Type B pancreatic cell (in vitro differentiated cells): ENCODE measurements at places on chromosomes 16 and 17. TPM values are rescaled to one million over a fixed set of nuclear protein-coding genes. Genes with fewer than 3 reads are reported as not detected.

- no peak for DNase-seq
These were observed 12.7 kb downstream of the JUP start for GRCh38 chr17:41773731-41774193.

GRCh38 chr16:85761861-85762260 is 11.0 kb upstream of the C16orf74 start:
- DNase-seq: no peak

- no peak for DNase-seq
These were observed 15.4 kb downstream of the MAPK8IP3 start for GRCh38 chr16:1721372-1721771.

DNA sequence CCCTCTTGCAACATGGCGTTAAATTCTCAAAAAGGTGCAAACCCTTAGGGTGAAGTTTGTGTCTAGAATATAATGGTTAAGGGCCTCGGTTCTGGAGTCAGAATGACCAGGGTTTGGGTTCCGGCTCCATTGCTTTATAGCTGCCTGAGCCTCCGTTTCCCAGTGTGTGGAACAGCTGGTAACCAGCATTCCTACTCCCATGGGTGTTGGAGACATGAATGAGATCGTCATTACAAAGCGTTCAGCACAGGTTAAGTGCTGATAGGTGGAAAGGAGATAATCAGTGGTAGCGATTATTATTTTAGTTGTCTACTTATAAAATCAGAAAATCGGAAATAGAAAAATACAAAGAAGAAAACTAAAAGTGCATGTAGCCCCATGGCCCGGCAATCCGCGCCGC is 23.5 kb upstream of the ZCCHC14 start:
- DNase-seq: no peak

GRCh38 chr17:29278692-29279091 is 15.3 kb downstream of the NUFIP2 start:
- DNase-seq: no peak

SRSF2 gene
- total RNA-seq: 198 and 273 TPM in 2 replicates

DNA sequence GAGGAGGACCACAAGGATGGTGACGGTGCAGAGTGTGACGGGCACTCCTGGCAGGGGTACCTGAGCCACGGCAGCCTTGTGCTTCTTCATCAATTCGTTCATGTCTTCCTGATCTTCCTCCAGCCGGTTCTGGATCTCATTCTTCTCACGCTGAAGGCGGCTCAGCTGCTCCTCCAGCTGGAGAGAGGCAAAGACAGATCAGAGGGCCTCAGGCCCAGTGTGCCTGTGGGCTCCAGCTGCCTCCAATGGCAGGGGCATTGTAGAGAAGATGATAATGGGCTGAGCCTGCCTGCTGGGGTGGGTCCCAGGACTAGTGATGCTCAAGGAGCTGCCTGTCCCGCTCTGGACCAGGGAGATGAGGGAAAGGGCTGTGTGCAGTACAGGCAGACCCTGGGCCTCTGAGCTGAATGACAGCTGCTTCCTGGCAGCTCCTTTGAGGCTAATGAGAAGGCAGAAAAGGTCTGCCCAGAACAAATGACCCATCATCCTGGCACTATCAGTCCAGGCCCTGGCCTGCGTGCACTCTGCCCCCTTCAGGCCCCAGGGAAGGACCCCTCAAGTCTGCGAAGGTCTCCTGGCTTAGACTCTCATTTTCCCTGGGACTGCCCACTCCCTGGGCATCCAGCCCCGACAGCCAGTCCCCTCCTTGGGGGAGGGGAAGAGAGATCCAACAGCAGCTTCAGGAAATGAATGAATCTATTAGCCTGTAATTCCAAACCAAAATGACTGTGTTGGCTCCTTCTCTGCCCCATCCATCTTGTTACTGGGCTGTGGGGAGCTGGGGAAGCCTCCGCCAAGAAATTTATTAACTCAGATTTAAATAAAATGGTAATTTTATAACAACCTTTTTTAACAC is 48.0 kb downstream of the PIPOX start:
- no peak for DNase-seq

- no peak for DNase-seq
These were observed 136.2 kb upstream of the DNAH9 start for GRCh38 chr17:11461993-11462548.

GRCh38 chr16:60261425-60261824 is 1527.3 kb upstream of the GOT2 start:
- DNase-seq: no peak

ADAM11 gene
- 4.6 and 4.7 TPM in 2 replicates for total RNA-seq

DNA sequence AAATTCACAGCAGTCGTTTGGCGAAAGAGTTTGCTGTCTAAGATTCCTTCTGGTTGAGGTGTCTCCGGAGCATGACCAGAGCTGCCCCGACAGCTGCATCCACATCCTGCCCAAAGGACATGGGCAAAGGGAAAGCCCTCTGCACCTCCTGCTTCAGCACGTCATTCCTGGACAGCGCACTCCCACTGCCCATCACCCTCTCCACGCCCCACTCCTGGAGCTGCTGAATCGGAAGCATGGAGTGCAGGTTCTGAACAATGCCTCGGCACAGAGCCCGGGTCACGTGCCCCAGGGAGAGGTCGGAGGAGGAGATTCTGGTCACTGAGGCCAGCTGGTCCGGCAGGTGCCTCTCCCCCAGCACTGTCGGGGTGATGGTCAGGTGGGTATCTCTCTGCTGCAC is 1.3 kb upstream of the TRPV1 start:
- DNase-seq: no peak

DNA sequence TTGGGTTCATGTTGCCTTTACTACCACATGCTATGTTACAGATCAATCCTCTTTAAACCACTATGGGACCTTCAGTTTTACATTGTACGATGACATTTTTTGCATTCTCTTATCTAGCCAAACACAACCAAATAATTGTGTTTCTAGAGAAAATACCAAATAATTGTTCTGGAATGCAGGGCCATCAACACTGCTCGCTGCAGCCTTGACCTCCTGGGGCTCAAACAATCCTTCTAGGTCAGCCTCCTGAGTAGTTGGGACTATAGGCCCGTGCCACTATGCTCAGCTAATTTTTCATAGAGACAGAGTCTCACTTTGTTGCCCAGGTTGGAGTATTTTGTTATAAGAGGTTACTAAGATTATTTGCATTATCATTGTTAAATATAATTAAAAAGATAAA is 237.5 kb upstream of the PMFBP1 start:
- no peak for DNase-seq

DNA sequence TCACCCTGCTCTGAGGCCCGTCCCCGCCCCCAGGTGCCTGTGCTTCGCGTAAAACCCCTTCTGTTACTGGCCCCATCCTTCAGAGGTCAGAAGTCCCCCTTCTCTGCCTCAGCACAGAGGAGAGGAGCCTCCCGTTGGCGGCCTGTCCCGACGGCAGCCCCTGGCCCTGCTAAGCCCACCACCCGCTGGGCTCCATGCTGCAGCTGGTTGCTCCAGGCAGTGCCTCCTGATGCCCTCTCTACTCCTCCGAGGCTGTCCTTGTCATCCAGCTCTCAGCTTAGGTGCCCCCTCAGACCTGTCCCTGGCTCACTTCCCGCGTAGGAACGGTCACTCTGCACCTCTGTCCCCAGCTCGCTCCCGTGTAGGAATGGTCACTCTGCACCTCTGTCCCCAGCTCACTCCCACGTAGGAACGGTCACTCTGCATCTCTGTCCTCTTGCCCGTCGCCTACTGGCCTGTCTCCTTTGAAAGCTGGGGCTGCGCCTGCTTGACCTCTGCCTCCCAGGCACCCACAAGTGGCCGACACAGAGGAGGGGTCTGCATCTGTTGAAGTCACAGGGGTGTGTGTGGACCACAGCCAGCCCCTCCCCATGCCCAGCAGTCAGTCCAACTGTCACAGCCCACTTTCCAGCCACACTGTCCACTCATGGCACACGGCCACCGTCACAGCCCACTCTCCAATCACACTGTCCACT is 31.7 kb upstream of the ZC3H18 start:
- DNase-seq: no peak

- DNase-seq: no peak
These were observed 188.7 kb upstream of the GSE1 start for GRCh38 chr16:85424260-85425073.

- DNase-seq: no peak
These were observed 941 bp upstream of the MRPS34 start for GRCh38 chr16:1773703-1774447.

GRCh38 chr17:2983255-2983654 is 80.2 kb downstream of the OR1D5 start:
- DNase-seq: no peak

KCNJ12 gene
- total RNA-seq: 0.59 and 2.2 TPM in 2 replicates

KCNH6 gene
- total RNA-seq: 4.4 and 9.0 TPM in 2 replicates

GRCh38 chr16:75494184-75494583 is 1.1 kb downstream of the CHST6 start:
- no peak for DNase-seq

DNA sequence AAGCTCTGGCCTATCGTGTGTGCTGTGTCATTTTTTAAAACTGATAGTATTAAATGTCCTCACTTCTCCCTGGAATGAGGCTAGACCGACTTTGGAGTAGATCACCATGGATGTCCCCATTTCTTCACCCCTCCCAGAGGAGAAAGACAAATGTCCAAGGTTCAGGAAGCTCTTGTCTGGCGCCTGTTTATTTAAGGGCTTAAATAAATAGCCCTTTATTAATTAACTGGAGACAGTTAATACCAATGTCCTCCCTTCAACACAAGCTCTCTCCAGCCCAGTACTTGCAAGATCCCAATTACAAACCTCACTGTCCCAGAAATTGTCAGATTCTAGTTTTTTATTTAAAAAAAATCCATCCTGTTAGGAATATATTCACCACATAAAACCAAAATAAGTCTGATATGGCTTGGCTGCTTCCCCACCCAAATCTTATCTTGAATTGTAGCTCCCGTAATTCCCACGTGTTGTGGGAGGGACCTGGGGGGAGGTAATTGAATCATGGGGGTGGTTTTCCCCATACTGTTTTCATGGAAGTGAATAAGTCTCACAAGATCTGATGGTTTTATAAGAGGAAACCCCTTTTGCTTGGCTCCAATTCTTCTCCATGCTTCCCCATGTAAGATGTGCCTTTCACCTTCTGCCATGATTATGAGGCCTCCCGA is 344.4 kb downstream of the SHISA9 start:
- no peak for DNase-seq

DNA sequence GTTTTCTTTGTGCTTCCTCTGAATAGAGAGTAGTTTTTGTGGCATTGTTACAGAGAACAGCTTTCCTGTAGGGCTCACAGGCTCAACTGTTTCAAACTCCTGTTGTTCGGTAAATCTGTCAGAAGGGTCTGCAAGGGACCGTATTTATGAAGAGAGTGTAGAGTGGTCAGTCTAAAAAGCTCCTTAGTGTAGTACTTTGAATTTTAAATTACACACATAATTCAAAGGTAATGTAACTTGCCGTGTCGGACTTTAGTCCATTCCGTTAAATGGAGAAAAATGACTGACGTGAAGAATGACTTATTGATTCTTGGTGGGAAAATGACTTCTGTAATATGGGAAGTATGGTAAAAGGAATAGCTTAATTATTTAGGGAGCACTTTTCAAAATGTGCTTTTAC is 190.9 kb downstream of the WWOX start:
- DNase-seq: no peak

MYADML2 gene
- not detected in 2 replicates for total RNA-seq

DNA sequence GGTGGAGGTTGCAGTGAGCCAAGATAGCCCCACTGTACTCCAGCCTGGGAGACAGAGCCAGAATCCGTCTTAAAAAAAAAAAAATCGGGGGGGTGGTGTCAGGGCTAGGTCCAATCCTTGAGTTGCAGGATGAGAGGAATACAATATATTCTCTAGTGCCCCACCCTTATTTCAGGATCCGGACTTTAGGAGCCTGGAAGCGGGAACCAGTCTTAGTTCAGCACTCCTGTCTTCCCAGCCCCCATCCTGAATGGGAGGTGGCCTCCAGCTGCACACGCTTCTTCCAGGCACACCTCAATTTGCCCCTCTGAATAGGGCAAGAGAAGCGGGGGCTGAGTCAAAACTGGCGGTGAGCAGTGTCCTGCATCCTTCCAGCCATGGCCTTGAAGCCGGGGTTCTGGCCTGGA is 1.6 kb downstream of the FHOD1 start:
- no peak for DNase-seq

SSTR5 gene
- total RNA-seq: 0.43 and 1.8 TPM in 2 replicates

DLX4 gene
- total RNA-seq: 3.1 and 10.4 TPM in 2 replicates

NFE2L1 gene
- 99.1 and 111 TPM in 2 replicates for total RNA-seq

DNA sequence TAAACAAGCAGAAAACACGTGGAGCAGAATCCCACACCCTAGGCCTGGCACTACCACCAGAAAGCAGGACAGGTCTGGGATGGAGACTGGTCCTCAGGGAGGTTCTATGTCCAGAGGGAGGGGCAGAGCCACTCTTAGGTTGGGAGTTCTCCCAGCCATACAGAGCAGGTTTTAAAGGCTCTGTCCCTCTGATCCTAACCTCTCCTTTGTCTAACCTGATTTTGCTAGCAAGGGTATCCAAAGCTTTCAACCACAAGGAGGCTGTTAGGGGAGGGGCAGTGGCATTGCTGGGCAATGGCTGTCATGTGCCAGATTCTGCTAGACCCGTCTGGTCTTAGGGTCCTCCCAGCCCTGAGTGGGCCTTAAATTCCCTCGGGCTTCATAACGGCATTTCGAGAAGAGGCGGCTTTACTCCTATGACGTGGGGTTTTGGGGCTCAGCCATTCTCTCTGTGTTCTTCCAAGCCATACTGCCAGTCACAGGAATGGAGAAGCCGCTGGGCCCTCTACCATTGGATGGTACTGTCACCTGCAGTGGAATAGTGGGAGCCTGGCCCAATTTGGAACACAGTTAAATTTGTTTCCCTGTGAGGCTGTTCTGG is 5.7 kb downstream of the TPPP3 start:
- DNase-seq: no peak

DNA sequence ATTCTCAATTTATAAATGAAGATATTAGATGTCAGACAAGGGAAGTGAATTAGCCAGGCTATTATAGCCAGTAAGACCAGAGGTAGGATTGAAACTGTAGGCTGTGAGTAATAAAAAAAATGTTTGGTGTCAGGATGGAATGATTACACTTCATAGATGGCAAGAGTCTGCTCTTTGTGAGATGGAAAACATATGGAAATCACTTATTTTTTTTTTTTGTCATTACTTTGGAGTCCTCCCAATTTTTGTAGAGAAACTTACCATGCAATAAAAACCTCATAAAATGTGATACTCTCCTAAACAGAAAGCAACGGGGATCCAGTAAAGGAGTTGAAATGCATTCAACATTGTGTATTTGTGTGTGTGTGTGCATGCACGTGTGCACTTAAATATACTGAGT is 532.7 kb upstream of the CDH8 start:
- DNase-seq: no peak

DNA sequence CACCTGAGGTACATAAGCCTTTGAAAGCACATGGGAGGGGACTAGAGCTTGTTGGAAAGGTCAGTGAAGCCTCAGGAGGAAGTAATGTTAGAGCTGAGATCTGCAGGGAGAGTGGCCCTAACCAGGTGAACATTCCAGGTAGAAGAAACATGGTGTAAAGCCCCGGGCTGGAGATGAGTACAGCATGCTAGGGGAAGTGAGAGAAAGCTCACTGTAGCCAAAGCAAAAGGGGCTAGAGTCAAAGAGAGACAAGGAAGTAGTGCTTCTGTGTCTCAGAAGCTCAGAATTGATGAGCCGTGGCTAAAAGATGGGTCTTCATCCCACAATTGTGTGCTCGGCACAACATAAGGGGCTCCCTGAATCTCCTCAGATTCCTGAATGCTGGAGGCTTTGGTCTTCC is 481.8 kb downstream of the XYLT1 start:
- no peak for DNase-seq
